Iris pigment epithelial cell (primary cell): ENCODE measurements at places on chromosomes 2 and 18.
A peak's percentile ranks its signal among the peaks of the same experiment; 100 is the strongest.

DNA sequence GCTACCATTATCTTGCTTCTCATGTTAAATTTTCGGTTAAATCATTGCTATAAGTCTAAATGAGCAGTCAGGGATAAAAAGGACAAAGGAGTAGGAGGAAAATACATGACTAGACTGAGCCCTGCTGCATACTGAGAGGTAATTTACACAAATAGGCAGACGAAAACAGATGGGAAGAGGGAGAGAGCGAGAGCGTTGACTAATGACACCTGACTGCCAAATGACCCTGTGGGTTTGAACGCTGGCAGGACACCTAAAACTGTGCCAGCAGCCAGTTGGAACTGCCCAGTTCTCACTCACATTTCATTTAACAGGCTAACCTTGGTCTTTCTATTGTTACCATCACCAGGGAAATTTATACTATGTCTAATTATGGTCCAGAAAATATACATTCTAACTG is 978.2 kb downstream of the CPS1 start:
- DNase-seq, result no peak

GRCh38 chr2:48890454-48891131 is 135.1 kb upstream of the LHCGR start:
- DNase-seq, result no peak

DNA sequence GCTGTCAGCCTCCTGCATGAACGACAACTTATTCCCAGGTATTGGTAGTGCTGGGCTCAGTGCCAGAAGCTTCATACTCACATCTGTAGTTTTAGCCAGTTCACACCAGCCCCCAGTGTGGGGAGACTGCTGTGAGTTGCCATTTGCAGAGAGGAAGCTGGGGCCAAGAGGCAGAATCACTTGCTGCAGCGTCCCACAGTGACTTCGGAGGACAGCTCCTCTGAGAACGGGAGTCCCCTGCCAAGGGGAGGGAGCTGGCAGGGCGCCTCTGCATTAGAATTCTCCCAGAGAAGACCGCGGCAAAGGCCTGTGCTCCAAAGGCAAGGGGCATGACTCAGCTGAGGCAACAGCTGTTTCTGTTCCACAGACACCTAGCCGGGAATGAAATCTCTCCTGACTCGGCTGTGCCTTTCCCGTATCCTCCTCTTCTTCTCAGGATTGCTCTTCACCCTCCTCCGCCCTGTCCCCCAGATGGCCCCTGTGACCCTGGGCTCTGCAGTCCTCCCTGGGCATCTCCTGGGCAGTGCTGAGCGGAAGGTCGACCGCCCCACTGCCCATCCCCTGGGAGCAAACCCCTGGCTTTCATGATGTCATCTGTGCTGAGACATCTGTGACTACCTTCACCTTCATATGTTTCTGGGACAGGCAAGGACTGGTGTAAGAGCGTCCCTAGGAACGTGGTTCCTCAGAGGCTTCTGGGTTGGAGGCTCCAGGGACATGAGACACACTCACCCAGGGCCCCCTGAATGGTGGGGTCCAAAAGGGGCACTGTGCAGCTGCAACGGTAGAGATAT is 18.0 kb downstream of the MAL start:
- peak; percentile 66 for DNase-seq

DNA sequence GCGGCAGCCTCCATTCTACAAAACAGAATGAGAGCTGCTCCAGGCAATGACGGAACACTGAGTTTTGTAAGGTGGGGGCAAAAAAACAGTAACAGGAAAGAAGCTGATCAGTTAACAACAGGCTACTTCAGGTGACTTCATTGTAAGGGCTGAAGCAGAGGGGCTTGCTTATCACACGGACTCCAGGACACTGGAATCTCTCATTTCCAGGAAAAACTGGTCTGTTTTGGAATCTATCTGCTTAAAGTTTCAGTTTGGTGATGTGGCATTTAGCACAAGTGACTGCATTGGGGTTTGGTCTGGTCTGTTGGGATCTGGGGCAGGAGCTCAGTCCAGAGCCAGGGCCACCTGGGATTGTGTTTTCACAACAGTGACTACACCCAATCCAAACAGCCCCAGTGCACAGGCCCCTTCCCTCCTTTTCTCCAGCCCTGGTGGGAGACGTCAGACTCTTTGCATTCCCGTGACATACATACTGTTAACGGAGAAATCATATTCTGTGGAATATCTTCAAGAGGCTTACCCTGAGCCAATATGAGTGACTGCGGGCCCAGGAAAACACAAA is 14.1 kb downstream of the AMER3 start:
- DNase-seq, result no peak

- no peak for DNase-seq
These were observed 5.6 kb downstream of the PHLPP1 start for GRCh38 chr18:62720766-62721613.

DNA sequence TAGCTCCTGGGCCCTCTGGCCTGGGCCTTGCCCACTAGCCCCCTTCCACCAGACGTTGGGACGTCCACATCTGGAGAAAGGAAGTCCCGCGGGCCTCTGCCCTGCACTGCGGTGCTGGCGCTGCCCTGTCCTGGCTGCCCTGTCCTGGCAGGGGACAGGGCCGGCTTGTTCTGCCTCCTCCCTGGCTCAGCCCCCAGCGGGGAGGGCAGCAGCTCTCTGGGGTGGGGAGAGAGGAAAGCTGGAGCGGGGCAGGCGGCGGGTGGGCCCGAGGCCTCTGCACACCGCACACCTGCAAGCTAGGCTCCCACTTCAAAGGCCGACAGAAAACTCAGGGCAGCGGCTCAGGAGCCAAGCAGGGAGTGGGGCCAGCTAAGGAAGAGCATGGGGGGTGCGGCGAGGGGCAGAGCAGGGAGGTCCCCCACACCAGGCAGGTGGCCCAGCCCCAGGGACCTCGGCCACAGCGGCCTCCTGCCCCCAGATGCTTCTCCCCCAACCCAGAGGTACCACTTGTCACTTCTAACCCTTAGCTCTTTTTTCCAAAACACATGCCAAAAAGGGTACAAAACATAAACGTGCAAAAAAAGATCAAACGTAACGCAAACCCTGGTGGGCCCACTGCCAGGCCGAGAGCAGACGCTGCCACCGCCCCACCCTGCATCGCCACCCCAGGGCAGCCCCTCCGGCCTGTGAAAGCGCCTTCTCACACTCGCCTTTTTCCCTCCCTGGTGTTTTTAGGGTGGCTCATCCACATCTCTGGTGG is 13.5 kb downstream of the SNED1 start:
- no peak for DNase-seq

- DNase-seq, result no peak
These were observed 702.9 kb downstream of the ERBB4 start for GRCh38 chr2:211835695-211836094.

DNA sequence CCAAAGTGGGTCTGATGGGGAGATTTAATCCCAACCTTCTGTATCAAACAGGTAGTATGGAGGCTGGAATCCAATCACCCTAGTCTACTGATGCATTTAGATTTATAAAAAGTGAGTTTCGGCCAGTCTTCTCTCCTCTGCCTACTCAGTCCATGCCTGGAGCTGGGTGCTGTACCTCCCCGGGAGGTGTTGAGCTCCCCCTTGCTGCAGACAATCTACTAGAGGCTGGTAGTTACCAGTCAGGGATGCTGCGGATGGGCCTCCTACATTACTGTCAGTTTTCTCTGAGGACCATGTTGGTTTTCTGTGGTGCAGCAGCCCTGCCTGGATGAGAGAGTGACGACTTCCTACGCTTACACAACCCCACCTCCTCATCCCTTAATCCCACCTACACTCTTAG is 118.6 kb upstream of the CELF4 start:
- no peak for DNase-seq
